ENCODE measurements at places on chromosomes 13 and 19. TPM values are rescaled to one million over a fixed set of nuclear protein-coding genes. Genes with fewer than 3 reads are reported as not detected.

DNA sequence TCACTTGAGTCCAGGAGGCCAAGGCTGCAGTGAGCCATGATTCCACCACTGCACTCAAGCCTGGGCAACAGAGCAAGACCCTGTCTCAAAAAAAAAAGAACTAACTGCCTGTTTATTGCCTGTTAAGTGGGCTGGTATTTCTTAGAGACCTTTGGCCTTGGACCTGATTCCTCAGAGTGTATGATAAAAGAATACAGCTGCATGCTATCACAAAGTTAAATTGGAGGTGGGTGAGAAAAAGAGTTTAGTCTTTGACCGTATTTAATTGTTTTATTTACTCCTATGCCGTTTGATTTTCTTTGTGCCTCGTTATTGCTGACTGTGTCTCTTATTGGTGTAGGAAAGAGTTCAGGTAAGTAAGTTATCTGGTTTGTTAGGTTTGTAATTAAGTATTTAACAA lies 25.3 kb upstream of the DPY19L3 start:
- no peak for DNase-seq
- H3K4me1 ChIP-seq, result no peaks in the 10 kb centered on the region
- H3K27ac ChIP-seq, result no peak overlapping the region
- H3K36me3 ChIP-seq, result peaks cover 17% of the 10 kb centered on the region

DNA sequence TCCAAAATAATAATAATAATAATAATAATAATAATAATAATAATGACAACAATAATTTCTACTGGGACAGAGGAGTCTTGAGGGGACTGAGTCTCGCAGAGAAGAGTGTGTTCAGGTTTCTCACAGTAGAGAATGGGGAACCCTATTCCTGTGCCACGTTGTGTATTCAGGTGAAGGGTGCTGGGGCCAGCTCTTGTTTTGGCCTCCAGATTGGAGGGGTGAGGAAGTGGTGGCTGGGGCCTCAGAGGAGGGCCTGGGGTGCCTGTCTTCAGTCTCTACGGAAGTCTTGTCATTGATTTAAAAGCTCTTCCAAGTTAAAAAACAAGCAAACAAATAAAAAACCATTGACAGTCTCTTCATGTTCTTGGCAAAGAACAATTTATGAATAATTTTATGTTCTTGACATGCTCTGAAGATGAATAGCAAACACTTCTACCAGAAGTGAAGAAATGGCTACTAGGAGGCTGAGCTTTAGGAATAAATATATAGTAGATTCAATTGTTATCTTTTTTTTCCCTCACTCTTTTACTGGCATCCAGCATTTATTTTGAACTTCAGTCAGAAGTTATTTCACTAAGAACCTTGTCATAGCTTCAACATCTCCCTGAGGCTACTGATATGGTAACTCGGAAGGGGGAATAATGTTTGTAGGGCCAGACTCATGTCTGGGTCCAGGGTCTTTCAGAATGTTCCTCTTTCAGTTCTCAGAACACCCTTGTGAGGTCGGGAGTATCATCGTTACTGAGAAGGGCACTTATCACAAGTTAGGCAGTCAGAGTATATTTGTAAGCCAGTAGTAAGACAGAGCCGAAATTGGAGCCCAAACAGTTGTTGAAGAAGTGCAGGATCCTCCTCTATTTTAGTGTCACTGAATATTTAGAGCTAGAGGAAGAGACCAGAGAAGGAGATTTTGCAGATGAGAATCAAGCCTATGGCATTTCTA lies 13.1 kb downstream of the LRCH1 start:
- peaks cover 15% of the 10 kb centered on the region for H3K4me1 ChIP-seq
- no peaks in the 10 kb centered on the region for H3K27me3 ChIP-seq
- H3K4me3 ChIP-seq, result no peak overlapping the region
- H3K27ac ChIP-seq, result no peak overlapping the region
- no peak for DNase-seq
- no peaks in the 10 kb centered on the region for H3K36me3 ChIP-seq

GRCh38 chr19:19568802-19569756 lies 31.0 kb downstream of the CILP2 start:
- no peaks in the 10 kb centered on the region for H3K27me3 ChIP-seq
- H3K36me3 ChIP-seq, result no peaks in the 10 kb centered on the region
- H3K27ac ChIP-seq, result no peak overlapping the region
- no peak for DNase-seq
- no peak overlapping the region for H3K4me3 ChIP-seq
- H3K4me1 ChIP-seq, result no peaks in the 10 kb centered on the region

DNA sequence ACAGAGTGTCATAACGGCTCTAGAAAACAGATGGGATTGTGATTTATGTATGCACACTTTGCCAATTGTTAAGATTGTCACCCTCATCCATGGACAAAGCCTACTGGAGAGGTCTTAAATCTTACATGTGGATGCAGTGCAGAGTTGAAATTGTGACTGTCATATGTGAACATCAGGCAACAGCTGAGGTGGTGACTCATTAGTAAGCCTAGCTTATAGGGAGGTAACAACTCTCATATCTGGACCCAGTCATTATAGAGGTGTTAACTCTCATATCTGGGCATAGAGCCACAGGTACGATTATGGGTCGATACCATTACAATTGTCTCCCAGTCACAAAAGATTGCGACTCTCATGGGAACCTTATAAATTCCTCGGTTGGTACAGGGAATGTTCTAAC lies 29.8 kb upstream of the ZNF254 start:
- DNase-seq, result no peak
- H3K27ac ChIP-seq, result no peak overlapping the region

GRCh38 chr19:1849886-1850398 lies 1.7 kb upstream of the REXO1 start:
- no peak overlapping the region for H3K27ac ChIP-seq
- peaks cover 13% of the 10 kb centered on the region for H3K4me1 ChIP-seq
- H3K36me3 ChIP-seq, result peaks cover 2% of the 10 kb centered on the region
- no peak overlapping the region for H3K4me3 ChIP-seq
- H3K27me3 ChIP-seq, result no peaks in the 10 kb centered on the region

- H3K36me3 ChIP-seq, result no peaks in the 10 kb centered on the region
- H3K27ac ChIP-seq, result no peak overlapping the region
- no peaks in the 10 kb centered on the region for H3K4me1 ChIP-seq
- H3K27me3 ChIP-seq, result no peaks in the 10 kb centered on the region
Observed at GRCh38 chr19:30319411-30319810, 52.8 kb upstream of the ZNF536 start.

DNA sequence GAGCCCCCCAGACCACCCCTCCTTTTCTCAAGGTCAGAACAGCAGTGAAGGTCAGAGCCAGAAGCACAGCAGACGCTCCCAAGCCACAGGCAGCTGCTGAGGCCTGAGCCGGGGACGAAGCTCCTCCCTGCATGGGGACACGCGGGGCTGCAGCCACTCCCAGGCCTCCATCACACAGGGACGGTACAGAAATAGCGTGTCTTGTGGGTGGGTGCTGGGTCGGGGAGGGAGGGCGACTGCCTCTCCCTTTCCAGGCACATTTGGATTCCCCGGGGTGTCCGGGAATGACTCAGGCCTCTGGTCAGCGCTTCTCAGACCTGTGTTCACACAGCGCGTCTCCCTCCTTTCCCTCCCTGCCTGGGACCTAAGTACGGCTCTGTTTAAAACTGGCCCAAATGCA lies 33.2 kb downstream of the RASA3 start:
- no peaks in the 10 kb centered on the region for H3K36me3 ChIP-seq
- peak overlapping the region; percentile 70 for H3K27ac ChIP-seq
- peak overlapping the region; percentile 25 for H3K4me3 ChIP-seq
- peaks cover 24% of the 10 kb centered on the region for H3K4me1 ChIP-seq

- no peak overlapping the region for H3K4me3 ChIP-seq
- DNase-seq, result no peak
Observed at GRCh38 chr13:96172066-96172465, 82.2 kb downstream of the HS6ST3 start.

GRCh38 chr13:25371158-25371874 lies 458 bp upstream of the ATP8A2 start:
- H3K27ac ChIP-seq, result no peak overlapping the region
- no peaks in the 10 kb centered on the region for H3K4me1 ChIP-seq
- DNase-seq, result no peak
- H3K4me3 ChIP-seq, result peak overlapping the region; percentile 55

DNA sequence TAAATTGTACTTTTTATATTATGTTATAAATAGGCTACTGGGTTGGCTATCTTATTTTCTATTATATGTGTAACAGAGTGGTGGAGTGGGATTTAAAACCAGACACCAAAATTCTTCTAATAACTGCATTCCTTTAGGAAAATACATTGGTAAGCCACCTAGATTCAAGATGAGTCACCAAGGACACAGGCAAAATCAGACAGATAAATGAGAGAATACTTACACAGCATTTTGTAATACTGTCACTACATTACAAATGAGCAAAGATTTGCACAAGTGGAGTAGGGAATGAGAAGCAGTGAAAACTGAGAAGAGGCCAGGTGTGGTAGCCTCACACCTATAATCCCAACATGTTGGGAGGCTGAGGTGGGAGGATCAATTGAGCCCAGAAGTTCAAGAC lies 6.2 kb upstream of the SPART start:
- no peaks in the 10 kb centered on the region for H3K27me3 ChIP-seq
- no peak overlapping the region for H3K4me3 ChIP-seq
- no peak for DNase-seq
- H3K4me1 ChIP-seq, result peaks cover 2% of the 10 kb centered on the region

- no peak for DNase-seq
- no peaks in the 10 kb centered on the region for H3K4me1 ChIP-seq
- H3K36me3 ChIP-seq, result no peaks in the 10 kb centered on the region
Observed at GRCh38 chr13:97866346-97866745, 87.1 kb upstream of the IPO5 start.

- H3K27ac ChIP-seq, result no peak overlapping the region
- no peak overlapping the region for H3K4me3 ChIP-seq
- H3K27me3 ChIP-seq, result no peaks in the 10 kb centered on the region
- peaks cover 17% of the 10 kb centered on the region for H3K4me1 ChIP-seq
- no peak for DNase-seq
Observed at GRCh38 chr19:4396949-4397783, 3.2 kb downstream of the SH3GL1 start.

DNA sequence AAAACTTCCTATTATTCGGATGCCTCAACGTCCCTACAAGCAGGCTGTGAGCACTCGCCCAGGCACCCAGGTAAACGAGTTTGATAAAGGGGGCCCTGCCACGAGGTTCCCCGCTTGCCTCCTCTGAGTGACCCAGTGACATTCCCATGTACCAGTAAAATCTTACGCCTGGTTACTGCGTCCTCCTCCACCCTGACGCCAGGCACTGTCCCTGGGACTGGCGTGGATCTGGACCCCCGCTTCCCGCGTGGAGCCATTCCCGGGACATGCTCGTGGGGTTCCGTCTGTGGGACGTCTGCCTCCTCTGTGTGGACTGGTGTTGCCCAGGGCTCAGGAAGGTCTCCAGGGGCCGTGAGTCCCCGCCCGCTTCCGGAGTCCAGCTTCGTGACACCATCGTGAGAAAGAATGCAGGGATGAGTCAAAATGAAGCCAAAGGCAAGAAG lies 407 bp upstream of the ZNF550 start:
- DNase-seq, result peak; percentile 63
- no peaks in the 10 kb centered on the region for H3K4me1 ChIP-seq
- H3K4me3 ChIP-seq, result peak overlapping the region; percentile 99
- H3K27me3 ChIP-seq, result no peaks in the 10 kb centered on the region

- peaks cover 22% of the 10 kb centered on the region for H3K36me3 ChIP-seq
- H3K4me3 ChIP-seq, result no peak overlapping the region
- no peaks in the 10 kb centered on the region for H3K4me1 ChIP-seq
- H3K27me3 ChIP-seq, result no peaks in the 10 kb centered on the region
Observed at GRCh38 chr19:5152013-5152763, 183.3 kb downstream of the KDM4B start.

DNA sequence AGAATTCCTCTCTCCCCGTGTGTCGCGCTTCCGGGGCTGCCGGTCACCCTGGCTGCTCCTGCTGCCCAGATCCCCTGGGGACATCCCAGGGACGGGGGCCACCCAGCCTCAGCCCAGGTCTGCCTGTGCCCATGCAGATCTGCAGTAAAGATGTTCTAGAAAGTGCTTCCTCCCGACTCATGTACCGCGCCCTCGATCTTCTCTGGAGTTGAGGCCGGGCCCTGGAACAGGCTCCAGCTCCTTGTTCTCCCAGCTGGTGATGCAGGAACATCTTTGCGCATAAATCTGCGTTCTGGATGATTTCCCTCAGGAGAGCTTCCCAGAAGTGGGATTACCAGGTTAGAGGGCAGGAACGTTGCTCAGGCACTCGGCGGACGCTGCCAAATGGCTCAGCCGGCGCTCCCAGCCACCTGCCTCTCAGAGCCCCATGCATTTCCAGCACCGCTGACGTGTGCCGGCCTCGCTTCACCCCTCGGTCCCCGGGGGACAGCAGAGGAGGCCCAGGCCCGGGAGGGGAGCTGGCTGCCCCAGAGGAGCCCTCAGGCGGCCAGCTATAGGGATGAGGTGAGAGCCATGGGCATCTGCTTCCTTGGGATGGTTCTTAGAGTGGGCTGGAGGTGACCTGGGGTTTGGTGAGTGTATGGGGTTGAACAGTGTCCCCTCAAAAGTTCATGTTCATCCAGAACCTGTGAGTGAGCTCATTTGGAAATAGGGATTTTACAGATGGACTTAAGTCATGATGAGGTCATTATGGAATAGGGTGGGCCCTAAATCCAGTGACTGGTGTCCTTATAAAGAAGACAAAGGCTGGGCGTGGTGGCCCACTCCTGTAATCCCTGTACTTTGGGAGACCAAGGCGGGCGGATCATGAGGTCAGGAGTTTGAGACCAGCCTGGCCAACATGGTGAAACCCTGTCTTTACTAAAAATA lies 42.6 kb downstream of the CRTC1 start:
- H3K4me1 ChIP-seq, result no peaks in the 10 kb centered on the region
- H3K27me3 ChIP-seq, result no peaks in the 10 kb centered on the region
- H3K36me3 ChIP-seq, result no peaks in the 10 kb centered on the region
- no peak for DNase-seq

- peaks cover 4% of the 10 kb centered on the region for H3K36me3 ChIP-seq
- DNase-seq, result no peak
- no peaks in the 10 kb centered on the region for H3K27me3 ChIP-seq
- H3K4me3 ChIP-seq, result no peak overlapping the region
- H3K4me1 ChIP-seq, result no peaks in the 10 kb centered on the region
Observed at GRCh38 chr13:50979187-50979586, 69.6 kb downstream of the RNASEH2B start.

- H3K36me3 ChIP-seq, result no peaks in the 10 kb centered on the region
- H3K27me3 ChIP-seq, result no peaks in the 10 kb centered on the region
- H3K4me1 ChIP-seq, result no peaks in the 10 kb centered on the region
- no peak overlapping the region for H3K27ac ChIP-seq
Observed at GRCh38 chr19:31553112-31553845, 204.0 kb upstream of the TSHZ3 start.

- peak overlapping the region; percentile 81 for H3K4me3 ChIP-seq
- DNase-seq, result no peak
- H3K27ac ChIP-seq, result peak overlapping the region; percentile 76
- peaks cover 8% of the 10 kb centered on the region for H3K4me1 ChIP-seq
- H3K36me3 ChIP-seq, result peaks cover 9% of the 10 kb centered on the region
- no peaks in the 10 kb centered on the region for H3K27me3 ChIP-seq
Observed at GRCh38 chr19:1384085-1384462, 367 bp downstream of the NDUFS7 start.

GRCh38 chr13:20161275-20161950 lies 561 bp upstream of the GJA3 start:
- peaks cover 4% of the 10 kb centered on the region for H3K4me1 ChIP-seq
- no peaks in the 10 kb centered on the region for H3K36me3 ChIP-seq
- H3K27me3 ChIP-seq, result peaks cover 33% of the 10 kb centered on the region
- H3K27ac ChIP-seq, result no peak overlapping the region

The CEBPG gene
- total RNA-seq, result 21.9 TPM

The S1PR5 gene
- 3.1 TPM for total RNA-seq

The TMEM150B gene
- not detected for total RNA-seq

The TMEM86B gene
- total RNA-seq, result not detected

The SIGLEC12 gene
- total RNA-seq, result not detected

The RCBTB2 gene
- total RNA-seq, result 1.8 TPM
